Inflammatory macrophage (primary cell): ENCODE measurements at places on chromosomes 7 and 10.

- no peak for DNase-seq
Observed at GRCh38 chr10:96096958-96097357, 33.1 kb upstream of the ZNF518A start.

GRCh38 chr7:129952086-129952652 lies 591 bp downstream of the UBE2H start:
- peak; percentile 39 for DNase-seq

DNA sequence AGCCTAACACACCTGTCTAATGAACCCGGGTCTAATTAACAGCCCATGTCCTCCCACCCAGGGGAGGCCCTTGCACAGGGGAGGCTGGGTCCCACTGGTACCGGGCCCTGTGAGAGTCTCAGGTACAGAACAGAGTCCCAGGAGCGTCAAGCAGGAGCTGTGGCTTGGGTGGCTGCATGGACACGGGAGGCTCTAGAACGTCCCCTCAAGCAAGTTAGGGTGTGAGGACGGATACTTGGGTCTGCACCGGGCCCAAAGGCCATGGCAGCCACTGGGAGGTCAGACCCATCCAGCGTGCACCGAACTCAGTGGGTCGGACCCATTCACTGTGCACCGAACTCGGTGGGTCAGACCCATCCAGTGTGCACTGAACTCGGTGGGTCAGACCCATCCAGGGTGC lies 309.7 kb downstream of the DNAJB6 start:
- no peak for DNase-seq

DNA sequence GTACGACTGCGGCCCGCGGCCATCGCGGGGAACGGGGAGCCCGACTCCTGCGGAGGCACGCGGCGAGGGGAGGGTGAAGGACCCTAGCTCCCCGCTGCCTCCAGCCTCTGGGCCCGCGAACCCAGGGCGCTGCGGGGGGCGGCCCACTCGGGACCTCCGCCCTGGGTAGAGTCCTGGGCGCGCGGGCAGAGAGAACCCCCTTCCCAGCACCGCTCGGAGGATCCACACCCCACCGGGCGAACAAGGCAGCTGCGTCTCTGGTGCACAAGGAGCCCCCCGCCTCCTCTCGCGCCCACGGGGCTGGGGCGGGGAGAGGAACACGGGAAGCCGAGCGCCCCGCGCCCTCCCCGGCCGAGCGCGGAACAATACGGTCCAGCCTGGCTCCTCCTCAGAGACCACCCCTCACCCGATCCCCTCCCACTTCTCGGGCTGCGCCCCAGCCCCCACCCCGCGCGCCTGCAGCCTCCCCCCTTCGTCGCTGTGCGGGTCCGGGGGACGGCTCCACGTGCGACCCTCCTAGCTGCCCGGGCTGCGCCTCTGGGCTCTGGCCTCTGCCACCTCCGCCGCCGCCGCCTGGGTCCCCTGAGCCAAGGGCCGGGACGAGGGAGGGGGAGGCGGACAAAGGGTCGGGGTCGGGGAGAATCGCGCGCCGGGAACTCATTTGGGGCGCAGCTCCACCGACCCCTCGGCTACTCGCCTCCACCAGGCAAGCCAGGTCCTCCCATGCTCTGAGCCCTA lies at the start of gene WDR86:
Gene WDR86, minus strand, starts transcription at position 372 of the 738 bp plus-strand sequence. CDS start 449 bp downstream, outside the sequence.
- DNase-seq: no peak

DNA sequence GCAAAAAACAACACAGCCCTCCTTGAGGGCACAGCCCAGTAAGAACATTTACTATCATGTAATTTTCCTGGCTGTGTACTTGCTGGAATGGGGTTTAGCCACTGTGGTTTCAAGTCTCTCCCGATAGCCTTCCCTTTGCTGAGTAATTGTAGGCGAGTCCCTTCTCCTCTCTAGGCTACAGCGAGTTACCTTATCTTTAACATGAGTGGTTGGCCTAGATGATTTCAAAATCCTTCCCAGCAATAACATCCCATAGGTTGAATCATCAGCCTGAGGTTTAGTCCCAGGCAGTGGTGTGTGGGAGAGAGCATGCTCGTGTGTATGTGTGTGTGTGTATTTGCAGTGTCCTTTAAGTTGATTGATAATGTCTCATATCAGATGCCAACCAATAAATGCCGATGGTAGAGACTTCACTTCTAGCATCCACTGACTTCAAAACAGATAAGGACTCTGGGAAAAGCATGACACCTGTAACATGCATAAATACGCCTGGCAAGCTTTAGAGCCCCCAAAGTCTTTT lies 142.9 kb upstream of the ZMIZ1 start:
- DNase-seq: peak; percentile 71

DNA sequence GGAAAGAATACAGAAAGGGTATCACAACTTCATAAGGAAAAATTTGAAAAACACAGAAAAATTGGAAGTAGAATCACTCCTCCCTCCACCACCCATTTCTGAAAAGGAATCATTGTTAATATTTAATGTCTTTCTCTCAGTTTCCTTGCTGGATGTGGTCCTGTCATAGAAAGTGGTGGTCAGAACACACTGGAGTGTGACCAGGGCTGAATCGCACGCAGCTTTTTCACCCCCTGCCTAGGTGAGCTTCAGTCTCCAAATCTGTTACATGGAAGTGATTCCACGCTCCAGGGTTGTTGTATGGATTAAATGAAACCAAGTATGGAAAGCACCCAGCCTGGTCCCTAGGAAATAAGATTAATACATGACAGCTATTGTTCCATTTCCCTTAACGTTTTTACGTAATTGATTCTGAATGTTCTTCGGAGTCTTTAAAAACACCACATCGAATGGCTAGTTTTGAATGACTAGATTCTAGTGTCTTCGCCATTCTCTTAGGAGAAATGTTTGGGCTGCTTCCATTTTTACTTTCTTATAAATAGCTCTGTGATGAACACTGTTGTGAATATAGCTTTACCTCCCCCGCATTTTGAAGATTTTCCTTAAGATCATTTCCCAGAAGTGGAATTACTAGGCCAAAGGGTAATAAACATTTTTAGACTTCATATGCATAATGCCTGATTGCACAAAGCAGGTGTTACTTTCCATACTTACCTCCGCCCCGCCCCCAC lies 10.9 kb upstream of the DUSP5 start:
- no peak for DNase-seq

- no peak for DNase-seq
Observed at GRCh38 chr7:36549029-36549428, 159.4 kb downstream of the ANLN start.

GRCh38 chr7:81256991-81257390 lies 338.1 kb upstream of the SEMA3C start:
- peak; percentile 29 for DNase-seq
